ENCODE measurements at places on chromosomes 2 and 18.

DNA sequence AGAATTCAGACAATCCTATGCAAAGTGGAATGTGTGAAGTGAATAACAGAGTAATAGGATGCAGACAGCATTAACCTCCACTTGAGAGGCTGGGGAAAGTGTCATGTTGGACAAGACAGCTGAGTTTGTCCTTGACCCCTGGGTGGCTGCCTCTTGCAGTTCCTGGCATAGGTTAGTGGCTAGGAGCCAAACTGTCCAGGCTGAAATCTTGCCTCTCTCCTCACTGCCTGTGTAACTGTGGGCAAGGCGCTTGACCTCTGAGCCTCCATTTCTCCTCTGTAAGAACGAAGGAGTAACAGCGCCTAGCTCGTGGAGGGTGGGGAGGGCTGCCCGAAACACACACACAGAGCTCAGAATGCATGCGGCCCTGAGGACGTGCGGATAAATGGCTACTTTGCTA is 34.8 kb upstream of the LDLRAD4 start:
- no peak for DNase-seq

DNA sequence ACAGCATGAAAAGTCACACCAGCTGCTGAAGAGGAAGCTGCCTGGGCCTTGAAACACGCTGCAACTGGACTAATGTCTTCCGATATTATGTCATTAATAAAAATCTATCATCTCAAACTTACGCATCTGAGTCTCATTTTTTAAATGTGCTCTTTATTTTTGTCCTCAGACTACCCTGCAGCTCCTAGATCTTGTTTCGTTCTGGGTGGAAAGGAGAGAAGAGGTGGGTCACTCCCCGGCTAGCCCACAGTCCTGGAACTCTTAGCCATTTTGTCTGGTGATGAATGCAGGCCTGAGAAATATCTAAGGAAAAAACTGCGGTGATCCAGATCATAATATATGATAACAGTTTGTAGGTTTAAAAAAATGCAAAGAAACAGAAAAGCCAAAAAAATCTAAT is 73.3 kb downstream of the TXNL1 start:
- no peak for DNase-seq

DNA sequence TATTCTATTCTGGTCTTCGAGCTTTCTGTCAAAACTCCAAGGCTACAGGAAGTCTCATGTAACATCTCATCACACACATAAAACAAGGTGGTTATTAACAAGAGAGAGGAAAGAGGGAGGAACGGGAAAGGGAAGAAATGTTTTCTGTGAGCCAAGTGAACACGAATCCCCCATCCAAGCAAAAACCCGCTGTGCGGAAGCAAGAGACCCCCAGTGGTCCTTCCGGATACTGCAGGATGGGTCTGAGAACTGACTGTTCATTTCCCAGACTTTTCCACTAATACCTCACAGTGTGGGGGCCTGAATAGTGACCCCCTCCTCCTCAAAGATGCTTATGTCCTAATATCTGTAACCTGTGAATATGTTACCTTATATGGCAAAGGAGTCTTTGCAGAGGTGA is 19.0 kb upstream of the DIPK1C start:
- no peak for DNase-seq

DNA sequence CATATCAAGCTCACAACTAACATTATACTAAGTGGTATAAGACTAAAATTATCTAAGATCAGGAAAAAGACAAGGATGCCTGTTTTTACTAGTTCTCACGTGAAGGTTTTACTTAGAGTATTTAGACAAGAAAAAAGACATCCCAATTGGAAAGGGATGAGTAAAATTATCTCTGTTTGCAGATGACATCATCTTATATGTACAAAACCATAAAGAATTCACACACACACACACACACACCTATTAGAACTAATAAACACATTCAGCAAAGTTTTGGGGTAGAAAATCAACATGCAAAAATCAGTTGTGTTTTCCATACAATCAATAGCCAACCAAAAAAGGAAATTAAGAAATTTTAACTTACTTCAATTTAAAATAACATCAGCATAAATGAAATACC is 35.9 kb upstream of the RGPD4 start:
- no peak for DNase-seq

DNA sequence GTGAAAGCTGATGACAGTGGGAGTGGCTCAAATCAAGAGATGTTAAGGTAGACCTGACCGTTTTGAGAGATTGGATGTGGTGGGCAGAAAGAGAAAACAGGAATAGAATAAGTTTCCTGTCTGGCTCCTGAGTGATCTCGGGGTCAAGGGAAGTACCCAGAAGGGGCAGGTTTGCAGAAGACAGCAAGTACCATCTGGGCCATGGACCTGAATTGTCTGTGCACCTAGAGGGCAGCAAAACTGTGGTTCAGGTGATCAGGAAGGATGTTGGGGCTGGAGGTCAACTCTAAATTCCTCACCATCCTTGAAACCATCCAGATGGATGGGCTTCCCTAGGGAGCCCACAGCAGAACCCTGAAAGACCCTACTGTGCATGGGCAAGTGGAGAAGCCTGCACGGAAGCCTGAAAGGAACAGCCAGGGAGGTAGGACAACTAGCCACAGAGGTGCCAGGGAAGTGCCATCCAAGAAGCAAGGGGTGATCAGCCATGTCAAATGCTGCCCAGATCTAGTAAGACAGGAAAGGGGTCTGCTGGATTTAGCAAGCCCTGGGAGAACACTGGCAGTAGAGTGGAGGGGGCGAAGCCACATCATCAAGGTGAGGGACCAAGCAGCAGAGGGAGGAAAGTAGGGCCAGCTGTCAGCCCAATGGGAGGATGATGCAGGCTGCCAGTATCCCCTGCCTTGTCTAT is 8.0 kb downstream of the TEX261 start:
- no peak for DNase-seq
